ENCODE measurements at places on chromosomes 2 and 18.

DNA sequence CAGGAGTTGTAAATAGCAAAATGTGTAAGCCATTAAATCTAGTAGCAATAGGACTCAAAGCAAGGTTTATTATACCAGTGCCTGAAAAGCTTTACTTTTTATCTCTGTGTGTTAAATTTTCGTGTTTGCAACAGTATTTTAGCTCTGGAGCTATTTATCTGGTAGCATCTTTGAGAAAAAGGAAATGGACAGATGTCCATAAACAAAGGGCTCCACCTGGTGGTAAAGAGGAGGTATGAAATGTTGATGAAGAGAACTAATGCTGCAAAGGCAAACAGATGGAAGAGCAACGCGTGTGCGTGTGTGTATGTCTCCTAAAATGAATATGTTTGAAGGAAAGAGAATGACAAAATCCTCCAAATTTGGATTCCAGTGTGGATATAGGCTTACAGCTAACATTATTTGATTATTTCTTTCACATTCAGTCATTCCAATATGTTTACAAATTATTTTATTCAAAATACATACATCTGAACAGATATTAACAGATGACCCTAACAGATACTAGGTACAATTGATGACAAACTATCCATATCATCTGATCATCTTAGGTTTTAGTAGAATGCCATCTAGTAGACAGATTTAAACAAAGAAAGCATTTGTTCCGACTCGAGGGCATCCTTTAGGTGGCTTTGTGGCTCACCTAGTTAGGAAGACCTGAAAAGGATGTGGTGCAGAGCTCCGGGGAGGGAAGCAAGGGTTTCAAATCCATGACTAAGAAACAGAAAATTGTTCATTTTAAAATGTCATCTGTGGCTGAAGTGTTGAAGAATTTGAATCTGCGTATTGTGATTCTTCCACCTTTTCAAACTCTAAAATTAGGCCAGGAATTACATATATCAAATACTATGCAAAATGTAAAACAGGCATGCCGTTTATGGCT lies 383.3 kb downstream of the MTX2 start:
- peak; percentile 60 for DNase-seq

GRCh38 chr2:11829947-11830707 lies 83.7 kb downstream of the LPIN1 start:
- peak; percentile 96 for DNase-seq

DNA sequence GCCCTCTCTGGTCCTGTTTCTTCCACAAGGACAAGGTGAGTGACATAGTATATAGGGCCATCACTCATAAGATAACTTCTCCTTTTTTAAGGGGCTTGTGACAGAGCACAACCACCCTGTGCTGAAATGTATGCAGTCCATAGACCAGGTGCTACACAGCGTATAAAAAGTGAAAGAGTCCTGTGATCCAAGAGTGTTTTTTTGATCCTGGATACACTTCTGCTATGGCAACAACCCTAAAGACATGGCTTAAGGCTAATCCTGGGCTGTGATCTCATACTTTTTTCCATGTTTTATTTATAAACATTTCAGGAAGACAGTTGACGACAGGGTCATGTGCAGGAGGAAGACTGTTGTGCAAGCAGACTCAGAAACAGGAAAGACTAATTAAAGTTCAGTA lies 400.5 kb upstream of the TCF4 start:
- DNase-seq = peak; percentile 96

DNA sequence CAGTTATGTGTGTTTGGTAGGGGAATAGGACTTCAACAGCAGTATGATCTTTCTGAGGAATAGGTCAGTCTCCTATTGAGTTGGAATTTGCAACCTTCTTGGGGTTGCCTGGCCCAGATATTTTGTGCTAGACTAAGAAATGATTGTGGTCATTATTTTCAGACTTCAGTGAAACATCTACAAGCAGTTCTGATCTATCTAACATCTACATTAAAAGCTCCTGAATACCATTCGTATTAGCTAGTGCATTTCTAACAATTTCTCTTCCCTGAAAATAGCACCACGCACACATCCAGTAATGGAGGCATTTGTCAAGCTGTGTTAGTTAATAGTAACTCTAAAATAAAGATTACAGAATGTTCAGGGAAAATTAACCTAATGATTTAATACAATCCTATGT lies 179.3 kb downstream of the FIGN start:
- DNase-seq = no peak

DNA sequence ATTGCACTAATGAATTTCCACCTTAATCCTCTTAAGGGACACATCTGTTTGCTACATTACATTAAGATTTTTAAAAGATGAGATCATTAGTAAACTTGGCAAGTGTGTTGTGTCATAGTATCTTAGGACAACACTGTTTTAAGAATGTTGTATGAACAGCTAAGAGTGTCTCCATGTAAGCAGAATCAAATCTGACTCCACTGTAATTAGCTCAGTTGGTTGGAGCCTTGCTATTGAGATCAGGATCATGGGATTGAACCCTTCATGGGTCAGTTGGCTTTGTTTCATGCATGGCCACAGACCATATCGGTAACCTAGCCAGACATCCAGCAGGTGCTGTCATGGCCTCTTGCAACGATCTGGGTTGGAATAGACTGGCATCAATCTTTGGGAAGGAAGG lies 5.2 kb downstream of the FHOD3 start:
- DNase-seq = peak; percentile 11

DNA sequence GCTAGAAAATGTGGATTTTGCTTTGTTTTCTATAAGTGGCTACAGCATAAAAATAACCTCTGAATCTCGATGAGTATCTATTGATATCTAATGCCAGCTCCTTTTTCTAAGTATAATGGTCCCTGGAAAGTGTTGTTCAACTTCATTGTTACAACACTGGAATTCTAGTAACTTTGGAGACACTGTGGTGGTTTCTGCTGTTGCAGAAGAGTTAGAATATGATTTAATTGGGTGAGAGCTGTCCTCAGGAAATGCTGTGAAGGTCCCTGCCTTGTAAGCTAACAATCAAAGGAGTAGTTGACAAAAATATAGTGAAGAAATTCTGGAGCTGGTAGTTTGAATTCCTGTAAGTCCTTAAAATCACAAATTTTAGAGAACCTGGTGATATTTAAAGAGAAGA lies 62.1 kb downstream of the C18orf63 start:
- DNase-seq = no peak

DNA sequence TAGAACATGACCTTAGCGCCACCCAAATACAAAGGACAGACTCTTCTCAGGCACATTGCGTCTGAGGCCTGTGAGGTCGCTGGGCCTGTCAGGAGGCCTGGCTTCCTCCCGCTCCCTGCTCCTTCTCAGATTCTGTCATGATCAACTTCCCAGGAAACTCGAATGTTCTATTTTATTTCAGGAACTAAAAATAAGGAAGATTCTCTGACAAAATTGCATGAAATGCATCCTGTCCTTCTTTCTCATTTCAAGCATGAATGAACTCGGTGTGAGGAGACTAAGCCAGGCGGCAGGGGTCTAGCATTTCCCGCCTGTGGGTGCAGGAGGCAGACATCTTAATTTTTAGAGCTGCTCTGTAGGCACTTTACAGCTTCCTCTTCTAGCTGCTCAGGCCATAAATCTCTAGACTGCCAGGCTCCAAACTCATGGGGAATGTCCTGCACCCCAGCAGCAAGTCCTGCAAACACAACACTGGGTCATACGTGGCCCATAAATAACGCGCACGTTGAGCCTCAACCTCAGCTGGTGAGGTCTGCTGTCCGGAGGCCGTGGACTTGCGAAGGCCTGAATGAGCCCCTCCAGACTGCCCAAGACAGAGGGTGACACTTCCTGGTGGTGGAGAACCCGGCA lies 109.7 kb upstream of the ZNF236 start:
- no peak for DNase-seq

- DNase-seq = no peak
Observed at GRCh38 chr2:197354169-197354558, 43.6 kb upstream of the ANKRD44 start.

GRCh38 chr2:138187221-138187620 lies 222.9 kb downstream of the HNMT start:
- DNase-seq = no peak

GRCh38 chr2:228016402-228016801 lies 145.0 kb downstream of the DAW1 start:
- DNase-seq = no peak

DNA sequence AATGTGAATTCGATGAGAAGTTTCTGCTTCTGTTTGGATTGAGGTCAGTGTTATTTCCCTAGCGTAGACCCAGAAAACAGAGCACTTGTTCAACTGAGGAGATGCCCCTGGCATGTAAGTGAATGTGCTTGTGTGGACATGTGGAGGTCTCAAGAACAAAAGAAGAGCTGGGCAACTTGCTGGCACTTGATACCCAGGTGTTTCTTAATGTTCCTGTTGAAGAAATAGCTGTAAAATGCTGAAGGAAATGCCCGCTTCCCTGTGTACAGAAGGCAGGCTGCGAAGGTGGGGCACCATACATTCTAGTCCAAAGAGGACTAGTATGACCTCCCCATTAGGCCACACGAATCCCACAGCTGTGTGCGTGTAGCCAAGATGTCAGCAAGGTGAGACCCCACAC lies 9.8 kb upstream of the LBH start:
- DNase-seq = no peak

GRCh38 chr2:67950919-67951318 lies 111.9 kb downstream of the C1D start:
- DNase-seq = no peak

GRCh38 chr2:126446106-126446695 lies 209.8 kb upstream of the GYPC start:
- no peak for DNase-seq

DNA sequence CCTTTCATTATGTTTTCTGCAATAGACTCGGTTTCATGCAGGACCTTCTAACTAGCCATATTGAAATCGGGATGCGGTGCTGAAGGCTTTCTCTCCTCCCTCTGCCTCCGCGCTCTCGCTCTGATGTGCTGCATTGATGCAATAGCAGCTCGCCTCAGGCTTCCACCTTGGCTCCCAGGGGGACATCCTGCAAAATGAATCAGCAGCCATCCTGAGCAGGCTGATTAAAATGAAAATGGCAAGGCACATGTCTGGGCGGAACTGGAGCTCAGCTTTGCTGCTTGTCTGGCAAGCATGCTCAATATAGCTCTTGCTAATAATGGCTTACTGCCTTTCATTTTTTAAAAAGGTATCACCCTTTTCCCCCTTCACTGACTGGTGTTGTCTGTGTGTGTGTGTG lies 806 bp upstream of the MYT1L start:
- no peak for DNase-seq

DNA sequence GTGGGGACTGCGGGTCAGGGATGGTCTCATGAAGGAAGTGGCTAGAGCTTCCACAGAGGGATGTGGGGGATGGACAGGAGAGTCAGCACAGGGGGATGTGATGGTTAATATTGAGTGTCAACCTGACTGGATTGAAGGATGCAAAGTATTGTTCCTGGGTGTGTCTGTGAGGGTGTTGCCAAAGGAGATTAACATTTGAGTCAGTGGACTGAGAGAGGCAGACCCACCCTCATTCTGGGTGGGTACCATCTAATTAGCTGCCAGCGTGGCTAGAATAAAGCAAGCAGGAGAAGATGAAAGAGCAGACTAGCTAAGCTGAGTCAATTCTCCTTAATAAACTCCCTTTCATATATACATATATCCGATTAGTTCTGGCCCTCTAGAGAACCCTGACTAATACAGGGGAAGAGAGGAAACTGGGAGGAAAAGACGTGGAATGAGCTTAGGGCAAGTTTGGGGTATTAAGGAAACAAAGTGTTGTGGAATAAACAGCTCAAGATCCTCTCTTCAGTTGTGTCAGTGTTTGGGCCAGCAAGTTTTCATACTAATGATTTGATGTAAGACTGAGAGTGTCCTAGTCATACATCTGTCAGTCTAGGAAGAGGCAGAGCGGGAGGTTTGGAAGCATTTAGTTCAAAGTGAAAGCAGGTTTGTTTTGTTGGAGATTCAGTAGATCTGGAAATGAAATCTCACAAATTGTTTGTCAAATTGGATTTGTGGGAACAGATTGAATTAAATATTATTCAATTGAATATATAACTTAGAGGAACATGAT lies 135.2 kb upstream of the NT5C1B start:
- DNase-seq = no peak

- no peak for DNase-seq
Observed at GRCh38 chr2:51013933-51014526, 17.9 kb downstream of the NRXN1 start.

GRCh38 chr18:22165603-22166068 lies 3.8 kb upstream of the GATA6 start:
- no peak for DNase-seq

DNA sequence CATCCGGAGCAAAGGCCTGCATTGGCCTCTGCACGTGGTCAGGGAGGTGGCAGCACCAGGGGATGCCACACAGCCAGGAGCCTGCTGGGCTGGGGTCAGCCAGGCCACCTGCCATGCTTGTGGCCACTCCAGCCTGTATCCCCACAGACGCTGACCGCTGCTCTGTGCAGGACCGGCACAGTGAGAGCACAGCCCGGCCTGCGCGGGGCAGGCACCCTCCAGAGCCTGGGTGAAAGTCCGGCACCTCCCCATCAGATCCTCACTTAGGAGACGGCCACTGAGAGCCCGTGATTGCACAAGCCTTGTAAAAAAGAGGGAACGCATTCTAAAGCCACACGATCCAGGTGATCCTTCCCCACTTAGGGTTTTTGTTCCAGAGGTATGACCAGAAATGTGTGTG lies 42.2 kb downstream of the TWIST2 start:
- DNase-seq = no peak

GRCh38 chr2:191291471-191291870 lies 46.3 kb downstream of the MYO1B start:
- peak; percentile 15 for DNase-seq

DNA sequence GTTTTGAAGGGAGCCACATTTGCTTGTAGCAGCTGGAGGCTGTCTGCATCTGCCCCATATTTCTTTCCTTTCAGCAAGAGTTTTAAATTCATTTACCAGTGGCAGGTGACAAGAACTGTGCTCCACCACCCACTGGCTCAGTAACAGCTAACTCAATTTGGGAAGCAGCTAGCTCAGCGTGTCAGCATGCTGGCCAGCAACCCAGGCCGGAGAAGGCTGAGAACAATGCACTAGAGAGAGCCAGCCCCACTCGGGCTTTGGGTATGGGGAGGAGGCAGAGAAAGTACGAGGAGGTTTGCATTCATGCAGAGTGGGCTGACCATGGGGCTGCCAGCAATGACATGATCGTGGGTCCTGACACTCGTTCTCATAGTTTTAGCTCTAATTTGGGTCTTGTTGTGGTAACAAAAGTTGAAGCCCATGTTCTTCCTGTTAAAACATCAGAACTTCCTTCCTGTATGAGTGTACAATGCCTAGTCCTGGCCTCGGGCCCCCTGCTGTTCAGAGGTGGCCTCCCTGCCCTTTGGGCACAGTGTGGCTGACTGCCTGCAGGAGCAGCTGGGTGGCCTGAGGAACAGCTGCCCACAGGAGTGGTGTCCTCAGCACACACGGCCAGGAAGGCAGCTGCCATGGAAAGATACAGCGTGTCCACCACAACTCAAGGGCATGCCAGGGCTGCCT lies 23.0 kb downstream of the CDC42EP3 start:
- DNase-seq = no peak

GRCh38 chr2:85899849-85900248 lies 11.1 kb upstream of the ST3GAL5 start:
- DNase-seq = no peak

- DNase-seq = no peak
Observed at GRCh38 chr2:54528311-54528955, 72.3 kb downstream of the SPTBN1 start.
